ENCODE measurements at places on chromosomes 3 and 15.

DNA sequence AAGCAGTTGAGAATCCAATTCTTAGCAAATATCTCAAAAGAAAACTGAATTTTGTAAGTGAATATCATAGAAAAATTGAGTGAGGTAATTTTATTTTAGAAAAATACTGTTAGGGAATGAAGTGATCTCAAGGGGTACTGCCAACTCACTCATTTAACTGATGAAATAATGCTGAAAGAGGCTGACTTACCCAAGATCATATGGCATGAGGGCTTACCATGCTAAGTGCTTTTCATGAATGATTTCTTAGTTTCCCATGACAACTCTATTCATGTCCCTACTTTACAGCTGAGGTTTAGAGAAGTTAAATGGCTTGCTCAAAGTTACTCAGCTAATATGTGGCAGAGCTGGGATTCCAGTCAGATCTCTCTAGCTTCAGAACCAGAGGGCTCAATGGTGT is 30.6 kb downstream of the CCDC14 start:
- DNase-seq, result no peak

DNA sequence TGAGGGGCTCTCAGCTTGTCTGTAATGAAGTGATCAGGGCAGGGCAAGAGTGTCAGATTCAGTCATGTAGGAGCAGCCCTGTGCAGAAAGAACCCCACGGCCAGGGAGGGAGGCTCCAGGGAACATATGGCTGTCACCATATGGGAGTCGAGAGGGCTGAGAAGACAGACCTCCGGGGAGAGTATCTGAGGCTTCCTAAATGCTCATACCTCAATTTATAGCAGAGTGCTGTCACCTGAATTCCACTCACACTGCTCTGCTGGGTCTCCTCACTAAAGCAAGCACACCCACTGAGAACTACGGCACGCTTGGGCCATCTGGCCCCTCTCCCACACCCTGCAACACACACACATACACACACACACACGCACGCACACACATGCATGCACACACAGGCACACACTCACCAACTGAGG is 92.3 kb upstream of the TJP1 start:
- no peak for DNase-seq

DNA sequence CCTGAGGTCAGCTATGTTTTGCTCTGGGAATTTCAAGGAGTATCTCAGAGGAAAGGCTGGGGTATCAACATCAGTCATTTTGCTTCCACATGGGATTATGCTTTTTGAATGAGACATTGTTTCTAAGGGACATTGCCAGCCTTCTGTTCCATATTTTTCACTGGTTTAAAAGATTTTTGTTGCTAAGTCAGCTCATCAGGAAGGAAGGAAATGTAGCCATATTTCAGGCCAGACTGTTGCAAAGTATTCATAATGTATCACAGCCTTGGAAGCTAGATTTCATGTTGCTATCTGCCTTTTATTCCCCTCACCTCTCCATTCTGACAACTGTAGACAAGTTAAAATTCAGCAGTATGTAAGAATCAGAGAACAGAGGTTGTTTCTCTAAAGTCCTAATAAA is 61.0 kb upstream of the CHRM5 start:
- DNase-seq, result no peak

DNA sequence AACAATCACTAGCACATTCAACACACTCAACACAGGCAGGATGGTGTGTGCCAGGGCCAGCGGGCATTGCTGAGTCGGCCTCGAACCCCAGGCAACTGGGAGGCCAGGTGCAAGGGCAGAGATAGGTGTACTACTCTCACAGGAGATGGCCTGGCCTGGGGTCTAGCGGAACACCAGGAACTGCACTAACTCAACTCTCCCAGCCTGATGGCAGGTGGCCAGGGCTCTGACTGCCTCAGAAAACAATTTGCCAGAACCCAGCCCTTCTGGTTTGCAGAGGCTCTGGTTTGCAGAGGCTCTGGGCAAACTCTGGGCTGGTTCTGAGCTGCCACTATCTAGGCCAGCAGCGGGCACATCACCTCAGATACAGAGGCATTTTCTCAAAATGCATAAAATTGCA is 229.2 kb upstream of the CHRNA7 start:
- no peak for DNase-seq

GRCh38 chr3:94420931-94421330 is 358.1 kb downstream of the NSUN3 start:
- no peak for DNase-seq

GRCh38 chr3:113600418-113601182 is 68.2 kb downstream of the SIDT1 start:
- DNase-seq, result no peak

DNA sequence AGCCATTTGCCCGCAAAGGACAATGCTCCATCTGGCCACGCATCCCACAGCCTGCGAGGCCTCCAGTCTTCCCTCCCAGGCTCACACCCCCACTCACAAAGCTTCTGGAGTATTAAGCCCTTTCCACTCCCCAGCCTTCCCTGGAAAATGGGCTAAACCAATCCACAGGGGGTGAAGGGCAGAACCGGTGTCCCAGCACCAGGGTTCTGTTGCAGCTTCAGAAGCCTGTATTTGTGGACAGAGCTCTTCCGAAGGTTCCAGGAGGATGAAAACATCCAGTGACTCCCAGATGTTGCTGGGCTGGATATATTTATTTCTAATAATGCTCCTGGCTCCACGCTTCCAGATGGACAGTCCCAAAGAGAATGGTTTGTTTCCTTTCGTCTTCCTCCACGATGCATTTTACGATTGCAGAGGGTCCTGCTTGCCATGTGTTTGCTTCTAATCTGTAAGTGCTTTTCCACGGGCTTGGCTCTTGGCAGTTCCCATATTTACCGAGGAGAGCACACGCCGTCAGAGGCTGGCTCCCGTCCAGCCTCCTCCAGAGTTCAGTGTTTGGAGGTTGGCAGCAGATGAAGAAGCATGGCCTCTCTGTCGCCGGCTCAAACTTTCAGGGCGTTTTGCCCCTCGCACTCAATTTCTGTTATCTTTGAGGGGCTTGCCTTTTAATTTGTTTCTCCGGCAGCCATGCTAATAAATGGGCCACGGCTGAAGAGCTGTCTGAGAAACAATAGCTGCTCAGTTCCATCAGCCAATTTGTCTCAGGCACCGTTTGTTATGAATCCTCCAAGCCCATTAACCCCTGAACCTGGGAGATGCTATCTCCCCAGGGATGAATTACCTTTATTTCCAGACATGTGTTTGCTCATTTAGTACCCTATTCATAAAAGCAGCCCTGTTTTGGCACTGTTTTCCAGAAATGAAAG is 367.9 kb upstream of the PROK2 start:
- no peak for DNase-seq

GRCh38 chr3:10753964-10754363 is 62.1 kb upstream of the SLC6A11 start:
- no peak for DNase-seq

GRCh38 chr3:69425249-69425648 is 39.4 kb upstream of the FRMD4B start:
- DNase-seq, result peak; percentile 46

DNA sequence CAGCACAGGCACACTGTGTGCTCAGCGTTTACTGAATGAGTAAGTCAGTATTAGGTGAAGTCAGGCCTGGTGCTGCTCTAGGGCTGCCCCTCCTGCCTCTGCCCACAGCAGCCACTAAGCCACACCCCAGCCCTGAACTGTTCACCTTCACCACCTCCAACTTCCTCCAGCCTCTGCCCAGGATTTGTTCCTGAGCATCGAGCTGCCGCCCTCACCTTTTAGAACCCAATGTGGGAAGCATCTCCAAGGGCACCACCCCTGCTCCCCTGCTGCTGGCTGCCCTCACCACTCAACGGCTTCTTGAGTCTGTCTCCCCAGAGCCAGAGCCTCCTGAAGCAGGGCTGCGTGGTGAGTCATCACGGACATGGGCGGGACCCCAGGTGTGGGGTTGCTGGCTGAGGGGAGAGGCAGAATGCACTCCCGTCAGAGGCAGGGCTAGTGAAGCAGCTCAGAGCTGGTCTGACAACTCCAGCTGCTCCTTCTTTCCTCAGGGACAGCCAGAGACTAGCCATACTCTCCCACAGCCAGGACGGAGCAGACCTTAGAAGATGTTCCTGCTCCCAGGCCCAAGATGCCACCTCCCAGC is 5.8 kb downstream of the HYAL2 start:
- no peak for DNase-seq

DNA sequence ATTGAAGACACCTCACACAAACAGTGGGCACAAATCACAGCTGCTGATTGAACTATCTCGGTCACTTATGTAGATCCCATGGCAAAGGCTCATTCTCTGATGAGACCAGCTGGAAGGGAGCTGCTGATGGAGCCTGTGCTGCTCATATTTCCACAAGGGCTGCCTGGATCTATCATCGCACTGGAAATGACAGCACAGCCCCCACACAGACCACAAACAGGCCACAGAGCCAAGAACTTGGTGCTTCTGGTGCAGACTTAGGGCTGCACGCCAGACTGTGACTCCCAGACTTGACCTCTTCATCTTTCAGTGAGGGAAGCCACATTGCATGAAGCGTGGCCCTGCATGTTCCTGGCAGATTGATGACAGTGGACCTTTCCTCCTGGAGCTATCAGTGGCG is 197.6 kb downstream of the MINAR1 start:
- no peak for DNase-seq

DNA sequence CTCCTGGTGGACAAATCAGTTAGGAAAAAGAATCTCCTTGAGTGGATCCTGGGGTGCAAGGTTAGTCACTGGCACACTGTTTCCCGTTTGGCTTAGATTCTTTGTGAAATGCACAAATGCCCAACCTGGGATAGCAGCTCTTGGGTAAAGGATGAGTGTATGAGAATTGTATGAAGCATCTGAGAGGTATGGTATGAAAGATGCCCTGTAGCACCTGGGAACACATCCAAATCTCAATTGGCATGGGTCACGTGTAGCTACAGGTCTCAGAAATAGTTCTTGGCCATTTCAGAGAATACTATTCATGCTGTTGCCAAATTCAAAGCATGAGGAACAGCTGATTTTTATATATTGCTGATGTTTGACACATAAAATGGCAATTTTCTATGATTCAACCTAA is 84.3 kb downstream of the KCNH8 start:
- DNase-seq, result no peak

Measured in GM13977 (cell line).